ENCODE measurements at places on chromosomes 2 and 18.

GRCh38 chr2:155645791-155646190 lies 686.7 kb downstream of the NR4A2 start:
- DNase-seq, result no peak

DNA sequence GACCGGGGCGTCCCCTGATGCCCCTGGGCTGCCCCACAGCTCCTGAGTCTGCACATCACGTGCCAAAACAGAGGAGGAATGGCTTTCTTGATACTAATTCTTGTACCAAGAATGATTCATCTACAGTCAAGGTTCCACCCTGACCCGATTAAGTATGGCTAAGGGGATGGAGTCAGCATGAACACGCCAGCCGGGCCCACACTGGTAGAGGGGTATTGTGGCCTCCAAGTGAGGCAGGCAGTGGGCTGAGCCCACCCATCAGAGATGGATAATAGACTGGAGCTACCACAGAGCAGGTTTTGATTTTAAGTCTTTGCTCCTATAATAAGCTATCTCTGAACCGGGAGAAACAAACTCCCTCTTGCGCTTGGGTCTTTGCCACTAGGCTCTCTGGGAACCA lies 17.9 kb upstream of the GNAL start:
- no peak for DNase-seq

- no peak for DNase-seq
Observed at GRCh38 chr2:175824243-175824642, 177.8 kb downstream of the LNPK start.

GRCh38 chr2:41723526-41723925 lies 324.3 kb upstream of the PKDCC start:
- no peak for DNase-seq

GRCh38 chr2:31523871-31524492 lies 56.8 kb downstream of the SRD5A2 start:
- peak; percentile 65 for DNase-seq

GRCh38 chr2:23806201-23806600 lies 120.7 kb downstream of the ATAD2B start:
- no peak for DNase-seq

DNA sequence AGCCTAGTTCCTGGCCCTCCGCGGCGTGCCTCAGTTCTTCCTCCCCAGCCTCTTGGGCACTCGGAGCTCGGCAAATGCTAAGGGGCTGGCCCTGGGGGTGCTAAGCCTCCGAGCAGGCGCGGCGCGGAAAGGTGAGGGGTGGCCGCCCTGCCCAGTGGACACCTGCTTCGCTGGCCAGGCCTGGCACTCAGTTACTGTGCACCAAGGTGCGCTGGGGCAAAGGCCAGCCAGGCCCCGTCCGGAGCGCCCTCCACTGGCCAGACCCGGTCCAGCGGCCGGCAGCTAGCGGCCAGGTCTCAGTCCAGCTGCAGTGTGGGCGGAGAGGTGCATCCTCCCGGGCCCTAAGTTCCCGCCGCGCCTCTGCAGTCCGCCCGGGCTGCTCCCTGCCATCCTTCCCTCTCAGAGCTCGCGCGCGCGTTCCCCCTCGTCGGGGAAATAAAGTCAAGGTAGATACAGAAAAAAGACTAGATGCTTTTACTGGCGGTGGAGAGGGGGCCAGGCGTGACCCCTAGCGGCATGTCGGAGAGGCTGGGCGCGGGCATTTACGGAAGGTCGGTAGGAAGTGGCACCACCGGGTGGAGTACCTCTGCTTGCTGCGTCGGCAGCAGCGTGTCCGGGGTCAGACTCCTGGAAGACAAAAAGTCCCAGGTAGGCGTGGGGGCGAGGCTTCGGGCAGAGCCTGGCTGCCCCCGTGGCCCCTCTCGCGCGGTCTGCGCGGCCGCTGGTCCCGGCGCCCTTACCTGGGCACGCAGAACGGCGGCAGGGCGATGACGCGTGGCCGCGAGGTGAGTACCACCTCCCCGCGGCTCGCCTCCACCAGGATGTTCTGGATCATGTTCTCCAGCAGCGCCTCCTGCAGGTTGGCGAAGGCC lies 9.4 kb upstream of the CRYBA2 start:
- DNase-seq, result no peak

- DNase-seq, result no peak
Observed at GRCh38 chr2:182280118-182280517, 146.7 kb downstream of the PDE1A start.

DNA sequence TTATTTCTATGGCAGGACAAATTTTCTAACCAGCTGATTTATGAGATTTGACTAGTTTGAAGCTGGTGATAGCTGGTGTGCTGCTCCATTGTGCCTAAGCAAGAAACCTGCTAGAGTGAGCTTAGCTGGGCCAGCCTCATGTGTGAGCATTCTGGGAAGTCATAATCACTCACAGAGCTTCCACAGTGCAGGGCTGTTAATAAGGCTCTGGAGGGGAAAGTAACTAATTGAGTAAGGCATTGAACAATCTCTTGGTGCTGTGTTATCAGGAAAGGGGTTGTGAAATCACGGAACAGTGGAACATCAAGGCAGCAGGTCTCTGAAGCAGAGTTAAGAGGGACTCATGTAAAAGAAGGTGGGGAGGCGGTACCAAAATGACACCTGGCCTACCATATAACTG lies 772.6 kb downstream of the MBD2 start:
- no peak for DNase-seq

- no peak for DNase-seq
Observed at GRCh38 chr2:231929961-231930592, 3.9 kb upstream of the NPPC start.

- DNase-seq, result no peak
Observed at GRCh38 chr2:196259507-196260481, 88.4 kb upstream of the STK17B start.

GRCh38 chr2:76445880-76446279 lies 735.2 kb upstream of the GCFC2 start:
- DNase-seq, result no peak

- DNase-seq, result no peak
Observed at GRCh38 chr2:146677280-146677679, 1167.5 kb upstream of the ACVR2A start.

GRCh38 chr2:100235098-100235497 lies 87.2 kb downstream of the LONRF2 start:
- no peak for DNase-seq

- DNase-seq, result no peak
Observed at GRCh38 chr2:55763721-55764120, 70.1 kb upstream of the PNPT1 start.

- DNase-seq, result no peak
Observed at GRCh38 chr2:60979231-60979630, 38.3 kb upstream of the PEX13 start.

DNA sequence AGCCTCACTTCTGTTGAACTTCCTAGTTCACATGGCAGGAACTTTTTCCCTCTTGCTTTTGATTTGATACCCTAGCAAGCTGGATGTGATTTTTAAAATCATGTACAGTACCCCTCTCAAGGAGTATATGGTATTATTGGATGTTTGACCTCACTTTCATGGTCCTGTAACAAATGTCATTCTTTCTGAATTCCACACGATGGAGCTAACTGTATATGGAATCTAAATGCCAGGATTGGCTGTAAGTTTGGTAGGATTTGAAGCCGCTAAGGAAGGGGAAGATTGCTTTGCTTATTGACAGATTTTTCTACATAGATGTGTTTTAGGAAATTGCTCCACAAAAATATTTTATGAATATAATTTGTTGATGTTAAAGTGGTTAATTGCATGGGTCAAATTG lies 18.3 kb downstream of the MAIP1 start:
- no peak for DNase-seq

DNA sequence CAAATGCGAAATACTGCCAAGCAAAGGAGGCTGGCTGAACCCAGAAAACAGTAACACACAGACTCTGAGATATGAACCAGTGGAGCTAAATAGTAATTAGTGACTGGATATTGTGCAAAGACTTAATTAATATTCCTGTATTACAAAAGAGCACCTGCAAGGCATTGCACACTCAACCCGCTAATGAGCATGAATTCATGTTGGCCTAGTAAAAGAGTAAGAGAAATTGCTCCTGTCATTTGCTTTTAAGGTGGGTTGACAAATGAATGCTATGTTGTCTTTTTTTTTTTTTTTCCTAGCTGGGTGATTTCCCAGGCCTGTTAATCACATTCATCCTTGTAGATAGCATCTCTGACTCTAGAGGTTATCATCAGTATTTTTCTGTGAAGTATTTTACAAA lies 87.0 kb upstream of the CERS6 start:
- no peak for DNase-seq

- no peak for DNase-seq
Observed at GRCh38 chr2:163324677-163325076, 411.1 kb downstream of the FIGN start.

GRCh38 chr2:11683966-11684365 lies 14.0 kb upstream of the NTSR2 start:
- DNase-seq, result no peak

GRCh38 chr2:219334076-219334475 lies 1.5 kb upstream of the RESP18 start:
- no peak for DNase-seq

DNA sequence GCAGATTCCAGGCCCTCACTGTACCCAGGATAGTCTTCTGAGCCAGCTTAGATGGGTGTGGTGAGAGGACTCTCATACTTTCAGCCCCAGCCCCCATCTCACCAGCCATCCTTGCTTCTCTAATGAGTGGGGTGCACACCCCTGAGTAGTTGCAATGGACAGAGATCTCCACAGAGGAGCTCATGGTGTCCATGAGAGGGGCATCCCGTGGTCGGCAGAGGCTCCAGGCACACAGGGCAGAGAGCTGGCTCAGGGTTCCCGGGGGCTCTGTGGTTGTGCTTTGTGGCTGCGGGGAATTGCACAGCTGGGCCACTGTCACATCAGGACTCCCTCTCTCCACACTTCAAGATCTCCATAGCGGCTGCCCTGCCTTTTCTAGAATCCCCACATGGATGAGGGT lies 226.0 kb upstream of the PXDN start:
- no peak for DNase-seq

GRCh38 chr2:44275927-44276303 lies 635 bp downstream of the SLC3A1 start:
- no peak for DNase-seq

DNA sequence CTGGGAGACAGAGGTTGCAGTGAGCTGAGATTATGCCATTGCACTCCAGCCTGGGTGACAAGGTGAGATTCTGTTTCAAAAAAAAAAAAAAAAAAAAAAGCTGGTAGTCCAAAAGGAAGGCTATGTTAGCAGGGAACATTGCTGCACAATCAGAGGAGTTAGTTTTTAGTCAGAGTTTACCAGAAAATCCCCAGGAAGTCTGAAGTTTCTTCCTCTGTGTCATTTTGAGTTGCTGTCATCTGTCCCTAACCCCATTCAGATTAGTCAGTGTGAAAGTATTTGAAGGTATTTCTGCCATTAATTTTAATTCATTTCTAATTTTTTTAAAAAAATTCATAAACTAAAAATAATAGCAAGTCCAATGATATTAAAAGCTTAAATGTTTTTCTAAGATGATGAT lies 33.5 kb upstream of the CERS6 start:
- no peak for DNase-seq

- no peak for DNase-seq
Observed at GRCh38 chr2:42099438-42100173, 51.8 kb downstream of the PKDCC start.

DNA sequence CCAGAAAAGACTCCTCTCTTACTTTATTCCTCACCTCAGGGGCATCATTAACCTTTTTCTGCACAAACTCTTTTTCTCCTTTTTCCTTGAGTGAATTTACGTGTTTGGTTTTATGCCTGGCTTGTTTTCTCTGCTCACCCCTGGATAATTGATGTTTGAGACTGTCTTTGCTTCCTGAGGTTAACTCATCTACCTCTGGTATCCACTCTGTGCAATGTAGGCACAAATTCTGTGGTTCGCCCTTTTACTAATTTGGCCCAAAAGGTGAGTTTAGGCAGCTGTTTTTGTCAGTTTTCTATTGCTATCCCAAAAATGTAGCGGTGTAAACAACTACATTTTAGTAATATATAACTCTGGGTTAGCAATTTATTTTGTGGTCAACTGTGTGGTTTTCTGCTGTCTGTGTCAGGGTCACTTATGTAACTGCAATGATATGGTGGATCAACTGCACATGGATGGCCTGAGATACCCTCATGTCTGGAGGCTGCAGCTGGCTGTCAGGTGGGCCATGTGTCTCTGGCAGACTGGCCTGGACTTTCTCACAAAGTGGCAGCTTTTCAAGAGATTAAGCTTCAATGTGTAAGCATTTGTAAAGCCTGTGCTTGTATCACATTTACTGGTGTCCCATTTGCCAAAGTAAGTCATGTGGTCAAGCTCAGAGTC lies 329.7 kb downstream of the FSIP2 start:
- no peak for DNase-seq

DNA sequence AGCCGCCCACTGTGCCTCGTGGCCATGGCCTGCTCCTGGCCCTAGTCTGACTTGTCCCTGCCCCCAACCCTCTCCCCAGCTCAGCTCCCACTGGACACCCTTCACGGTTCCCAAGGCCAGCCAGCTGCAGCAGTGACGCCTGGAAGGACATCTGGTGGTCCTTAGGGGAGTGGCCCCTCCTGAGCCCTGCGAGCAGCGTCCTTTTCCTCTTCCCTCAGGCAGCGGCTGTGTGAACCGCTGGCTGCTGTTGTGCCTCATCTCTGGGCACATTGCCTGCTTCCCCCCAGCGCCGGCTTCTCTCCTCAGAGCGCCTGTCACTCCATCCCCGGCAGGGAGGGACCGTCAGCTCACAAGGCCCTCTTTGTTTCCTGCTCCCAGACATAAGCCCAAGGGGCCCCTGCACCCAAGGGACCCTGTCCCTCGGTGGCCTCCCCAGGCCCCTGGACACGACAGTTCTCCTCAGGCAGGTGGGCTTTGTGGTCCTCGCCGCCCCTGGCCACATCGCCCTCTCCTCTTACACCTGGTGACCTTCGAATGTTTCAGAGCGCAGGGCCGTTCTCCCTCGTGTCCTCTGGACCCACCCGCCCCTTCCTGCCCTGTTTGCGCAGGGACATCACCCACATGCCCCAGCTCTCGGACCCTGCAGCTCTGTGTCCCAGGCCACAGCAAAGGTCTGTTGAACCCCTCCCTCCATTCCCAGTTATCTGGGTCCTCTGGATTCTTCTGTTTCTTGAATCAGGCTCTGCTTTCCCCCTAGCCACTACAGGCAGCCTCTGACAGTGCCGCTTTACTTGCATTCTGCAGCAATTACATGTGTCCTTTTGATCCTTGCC lies 35.8 kb downstream of the ANO7 start:
- no peak for DNase-seq

DNA sequence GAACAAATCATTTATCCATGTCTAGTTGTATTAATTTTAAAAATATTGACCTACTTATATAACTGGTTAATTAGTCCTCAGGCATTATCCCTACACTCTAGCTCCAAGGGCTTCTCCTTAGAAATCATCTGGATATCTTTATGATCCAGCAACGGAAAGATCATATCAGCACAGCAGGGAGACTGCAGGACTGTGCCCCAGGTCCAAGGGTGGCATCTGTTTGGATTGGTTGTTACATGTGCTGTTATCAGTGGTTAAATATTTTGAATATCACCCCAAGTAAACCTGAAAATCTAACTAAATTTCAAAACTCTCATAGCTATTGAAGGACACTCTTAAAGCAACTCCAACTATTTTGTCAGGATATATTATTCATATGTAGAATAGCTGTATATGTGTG lies 556.2 kb upstream of the ZEB2 start:
- no peak for DNase-seq
